GM18507 (cell line): ENCODE measurements at places on chromosomes 3 and 15.

DNA sequence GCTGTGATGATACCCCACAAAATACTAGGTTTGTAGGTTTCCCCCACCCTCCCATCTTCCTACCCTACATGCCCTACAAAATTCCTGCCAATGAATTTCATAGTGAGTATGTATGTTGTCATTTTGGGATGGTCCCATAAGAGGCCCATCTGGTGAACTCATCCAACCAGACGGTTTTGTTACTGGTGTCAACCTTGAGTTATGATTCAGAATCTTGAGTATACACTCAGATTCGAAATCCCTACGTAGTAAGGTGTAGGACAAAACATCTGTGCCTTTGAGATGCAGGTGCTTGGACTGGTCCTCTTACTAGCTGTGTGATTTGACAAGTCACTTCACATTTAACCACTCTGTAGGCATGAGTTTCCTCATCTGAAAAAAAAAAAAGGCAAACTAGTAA, 3.6 kb downstream of the SIAH2 start:
- DNase-seq, result no peak

DNA sequence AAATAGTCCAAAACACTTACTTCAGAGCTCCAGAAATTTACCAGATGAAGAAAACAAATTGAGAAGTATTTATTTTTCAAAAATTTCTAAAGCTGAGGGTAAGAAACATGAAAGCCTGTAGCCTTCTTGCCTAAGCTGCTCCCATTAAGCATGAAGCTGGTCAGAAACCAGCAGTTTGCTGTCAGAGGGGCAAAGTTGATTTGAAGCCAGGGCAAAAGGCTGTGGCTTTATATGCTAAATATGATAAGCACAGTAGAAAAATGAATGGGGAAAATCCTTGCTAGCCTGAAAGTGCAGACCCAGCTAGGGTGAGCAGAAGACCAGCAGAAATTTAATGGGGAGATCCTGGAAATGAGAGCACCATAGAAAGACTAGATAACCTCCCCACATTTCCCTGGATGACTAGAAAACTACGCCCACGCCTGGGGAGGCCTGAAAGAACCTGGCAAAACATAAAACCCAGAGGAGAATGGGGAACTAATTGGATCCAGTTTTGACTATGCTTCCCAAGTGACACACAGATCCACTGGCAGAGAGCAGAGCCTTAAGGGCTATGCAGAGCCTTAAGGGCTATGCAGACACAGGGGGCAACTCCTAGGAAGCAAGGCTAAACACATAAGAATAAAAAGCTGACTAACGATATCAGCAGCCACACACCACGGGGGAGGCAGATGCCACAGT, 43.0 kb upstream of the HEG1 start:
- no peak for DNase-seq

GRCh38 chr15:95458721-95459120, 871.8 kb upstream of the NR2F2 start:
- DNase-seq, result no peak

- DNase-seq, result no peak
Measured at GRCh38 chr15:67805666-67806516, 19.4 kb upstream of the SKOR1 start.

GRCh38 chr15:40051616-40052415, 12.8 kb upstream of the SRP14 start:
- no peak for DNase-seq

DNA sequence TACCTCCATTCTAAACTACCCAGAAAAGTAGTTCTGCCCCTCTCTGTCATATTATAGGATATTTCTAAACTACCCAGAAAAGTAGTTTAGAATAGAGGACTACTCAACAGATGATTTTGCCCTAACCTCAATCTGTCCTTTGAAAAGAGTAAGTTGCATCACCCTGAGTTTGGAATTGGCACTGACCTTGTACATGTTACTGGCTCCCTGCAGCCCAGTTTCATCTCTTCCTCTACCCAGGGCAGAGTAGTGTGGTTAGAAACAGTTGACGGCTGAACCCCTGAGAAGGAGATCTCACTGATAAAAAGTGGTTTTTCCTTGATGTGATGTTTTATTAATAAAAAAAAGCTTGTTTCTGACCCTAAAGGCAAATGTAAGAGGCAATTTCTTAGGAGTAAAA, 340.5 kb upstream of the NECTIN3 start:
- no peak for DNase-seq

GRCh38 chr15:94843060-94843459, 611.7 kb downstream of the MCTP2 start:
- no peak for DNase-seq
